Activated T-cell treated with anti-CD3 and anti-CD28 coated beads, Interleukin-2, amount 50 U/mL, for 48 hours (primary cell): ENCODE measurements at places on chromosomes 7 and 10.

DNA sequence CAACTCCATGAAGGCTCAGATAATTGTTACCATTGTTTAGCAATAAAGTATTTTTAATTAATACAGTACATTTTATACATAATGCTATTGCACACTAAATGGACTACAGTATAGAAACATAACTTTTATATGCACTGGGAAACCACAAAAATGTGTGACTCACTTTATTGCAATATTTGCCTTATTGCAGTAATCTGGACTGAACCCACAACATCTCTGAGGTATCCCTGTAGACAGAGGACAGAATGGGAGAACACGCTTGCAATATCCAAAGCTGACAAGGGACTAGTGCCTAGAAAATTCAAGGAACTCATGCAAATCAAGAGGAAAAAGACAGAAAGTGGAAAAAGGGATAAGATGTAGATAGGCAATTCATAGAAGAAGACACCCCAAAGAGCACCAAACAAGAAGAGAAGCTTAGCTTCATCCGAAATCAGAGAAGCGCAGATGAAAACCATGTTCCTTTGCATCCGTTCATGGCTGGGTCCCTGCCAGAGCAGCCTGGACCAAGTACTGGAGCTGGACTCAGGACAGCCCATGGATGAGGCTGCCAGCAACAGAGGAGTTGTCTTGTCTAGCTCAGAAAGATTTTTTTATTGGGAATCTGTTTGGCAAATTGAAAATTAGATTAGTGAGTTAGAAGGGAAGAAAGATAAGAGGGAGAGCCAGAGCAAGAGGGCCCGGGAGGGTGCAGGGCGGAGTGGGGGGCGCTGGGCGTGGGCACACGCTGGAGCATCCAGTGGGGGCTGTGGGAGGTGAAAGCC is 16.0 kb upstream of the GALNTL5 start:
- no peak for DNase-seq

- DNase-seq, result no peak
These were observed 531.7 kb downstream of the DNAJB9 start for GRCh38 chr7:109101332-109101731.

- no peak for DNase-seq
These were observed 113.6 kb downstream of the RNF32 start for GRCh38 chr7:156754201-156754600.

DNA sequence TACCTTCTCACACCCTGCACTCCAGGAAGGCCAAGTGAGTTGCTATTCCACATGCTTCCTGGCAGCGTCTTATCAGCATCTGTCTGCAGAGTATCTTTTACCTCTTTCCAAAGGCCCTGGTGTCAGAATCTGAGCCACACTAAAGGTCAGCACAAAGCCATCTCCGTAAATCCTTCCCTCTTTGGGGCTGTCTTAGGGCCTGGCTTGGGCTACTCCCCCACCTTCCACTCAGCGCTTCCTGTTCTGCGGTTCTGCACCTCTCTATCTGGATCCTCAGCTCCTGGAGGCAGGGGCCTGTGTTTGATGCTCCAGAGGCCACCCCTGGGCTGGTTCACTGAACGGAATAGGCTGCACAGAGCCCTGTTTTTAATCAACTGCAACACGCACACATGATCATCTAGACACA is 334.8 kb upstream of the GALNT17 start:
- DNase-seq, result no peak

- no peak for DNase-seq
These were observed 14.3 kb downstream of the ADAM12 start for GRCh38 chr10:126373972-126374371.

GRCh38 chr7:43078794-43079193 is 33.7 kb upstream of the HECW1 start:
- no peak for DNase-seq

DNA sequence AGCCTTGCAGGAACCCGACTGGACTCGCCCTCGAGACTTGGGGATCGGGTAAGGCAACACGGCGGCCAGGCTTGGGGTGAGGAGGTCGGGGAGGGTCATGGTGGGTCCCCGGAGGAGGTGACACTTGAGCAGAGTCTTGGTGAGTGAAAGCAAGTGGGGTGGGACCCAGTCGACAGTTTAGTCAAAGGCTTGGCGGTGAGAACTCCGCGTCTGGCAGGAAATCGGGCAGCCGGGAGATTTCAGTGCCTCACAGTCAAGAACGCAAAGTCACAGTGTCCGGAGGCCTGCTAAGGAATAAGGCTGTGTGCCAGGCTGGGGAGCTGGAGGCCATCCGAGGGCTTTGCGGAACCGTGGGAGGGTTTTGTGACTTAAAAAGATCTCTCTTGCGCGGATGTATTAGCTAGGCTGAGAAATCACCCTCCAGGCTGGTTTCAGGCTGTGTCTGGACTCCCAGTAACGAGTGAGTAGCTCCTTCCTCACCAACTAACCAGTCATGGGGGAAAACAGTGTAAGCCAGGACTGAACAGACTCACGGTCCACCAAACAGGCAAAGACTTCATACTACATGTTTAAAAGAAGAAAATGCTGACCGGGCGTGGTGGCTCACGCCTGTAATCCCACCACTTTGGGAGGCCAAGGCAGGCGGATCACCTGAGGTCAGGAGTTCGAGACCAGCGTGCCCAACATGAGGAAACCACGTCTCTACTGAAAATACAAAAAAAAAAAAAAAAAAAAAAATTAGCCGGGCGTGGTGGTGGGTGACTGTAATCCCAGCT is 613 bp downstream of the AP5Z1 start:
- DNase-seq, result no peak

DNA sequence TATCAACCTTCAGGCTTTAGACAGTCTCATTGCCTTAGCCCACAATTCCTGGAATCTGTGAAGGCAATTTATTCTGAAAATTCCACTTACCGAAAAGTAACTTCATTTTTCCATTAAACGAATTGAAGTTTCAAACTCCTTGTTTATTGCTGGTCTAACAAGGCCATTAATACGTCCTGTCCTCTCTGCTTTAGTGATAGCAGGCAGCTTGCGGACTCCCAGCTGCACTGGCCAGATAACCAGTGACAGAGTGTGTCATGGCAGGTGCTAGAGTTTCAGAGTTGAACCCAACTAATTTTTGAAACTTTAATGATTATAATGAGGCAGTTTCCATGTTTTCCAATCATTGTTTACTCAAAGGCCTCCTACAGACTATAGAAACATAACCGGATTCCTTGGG is 31.1 kb downstream of the LOXL4 start:
- DNase-seq, result no peak

DNA sequence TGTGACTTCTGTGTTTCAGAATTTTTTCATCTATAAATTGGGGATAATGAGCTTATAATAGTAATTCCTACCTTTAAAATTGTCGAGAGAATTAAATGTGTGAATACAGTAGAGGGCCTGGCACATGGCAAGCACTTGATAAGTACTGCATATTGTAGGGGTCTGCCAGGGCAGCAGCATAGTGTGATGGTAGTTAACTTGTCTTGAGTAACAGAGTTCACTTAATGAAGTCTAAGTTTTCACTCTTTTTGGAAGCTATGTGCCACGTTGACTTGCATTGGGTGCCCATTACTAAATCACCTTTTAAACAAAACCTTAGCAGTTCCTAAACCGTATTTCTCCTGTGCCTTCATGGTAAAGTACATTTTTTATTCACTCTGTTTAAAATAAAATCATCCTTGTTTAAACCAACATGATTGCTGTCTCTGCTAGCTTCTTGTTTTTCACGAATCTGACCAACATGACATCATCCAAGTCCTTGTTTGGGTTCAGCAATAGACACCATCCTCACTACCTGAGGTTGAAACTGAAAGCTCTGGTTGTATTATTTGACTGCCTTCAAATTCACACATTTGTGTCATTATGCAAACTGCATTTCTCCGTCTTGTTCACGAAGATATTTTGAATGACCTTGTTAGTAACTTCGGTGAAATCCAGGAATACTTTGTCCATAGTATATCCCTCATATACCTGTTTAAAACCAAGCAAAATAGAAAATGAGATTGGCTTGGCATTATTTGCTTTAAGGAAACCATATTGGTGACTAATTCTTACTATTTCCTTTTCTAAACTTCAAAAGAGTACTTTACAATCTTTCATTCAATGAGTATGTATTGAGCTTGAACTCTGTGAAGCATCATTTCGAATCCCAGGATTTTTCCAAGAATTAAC is 340.2 kb downstream of the SUGCT start:
- DNase-seq, result no peak

GRCh38 chr10:107589081-107589480 is 424.6 kb upstream of the SORCS1 start:
- no peak for DNase-seq

DNA sequence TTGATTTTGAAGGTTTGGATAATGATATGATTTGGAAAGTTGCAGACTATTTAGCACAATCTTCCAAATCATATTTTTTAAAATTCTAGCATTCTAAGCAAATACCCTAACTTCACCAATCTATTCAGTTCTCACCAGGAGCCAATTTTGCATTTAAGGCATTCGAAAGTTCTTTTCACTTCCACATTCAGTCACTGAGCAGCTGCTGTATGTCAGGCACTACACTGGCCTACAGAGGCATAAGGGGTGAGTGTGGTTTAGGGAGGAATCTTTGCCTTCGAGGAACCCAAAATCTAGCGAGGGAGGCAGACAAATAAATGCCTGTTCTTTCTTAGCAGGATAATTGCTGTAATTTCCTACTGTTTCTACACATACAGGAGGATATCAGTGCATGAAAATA is 10.7 kb upstream of the UCN3 start:
- DNase-seq, result no peak

- DNase-seq, result no peak
These were observed 113.7 kb upstream of the PDLIM1 start for GRCh38 chr10:95404462-95404858.

GRCh38 chr10:85578860-85579259 is 787.7 kb downstream of the GRID1 start:
- DNase-seq, result no peak

- no peak for DNase-seq
These were observed 246.6 kb downstream of the ZMYND11 start for GRCh38 chr10:381805-382204.

DNA sequence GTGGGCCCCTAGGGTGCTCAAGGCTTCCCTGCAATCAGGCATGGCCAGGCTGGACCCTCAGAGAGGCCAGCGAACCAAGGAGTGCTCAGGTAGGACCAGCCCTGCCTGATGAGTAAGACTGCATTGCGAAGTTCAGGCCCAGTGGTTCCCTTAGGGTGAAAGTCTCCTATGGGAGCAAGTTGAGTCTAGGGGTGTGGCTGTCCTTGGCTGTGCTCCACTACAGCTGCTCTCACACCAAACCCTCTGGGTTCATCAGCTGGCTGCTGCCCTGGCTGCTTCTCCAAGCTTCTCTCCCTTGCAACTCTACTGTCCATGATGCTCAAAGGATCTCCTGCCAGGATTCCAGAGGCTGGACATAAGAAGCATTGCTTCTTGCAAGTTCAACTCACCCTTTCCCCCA is 18.7 kb downstream of the FAM25A start:
- no peak for DNase-seq

GRCh38 chr7:17255926-17256325 is 42.5 kb upstream of the AHR start:
- no peak for DNase-seq

DNA sequence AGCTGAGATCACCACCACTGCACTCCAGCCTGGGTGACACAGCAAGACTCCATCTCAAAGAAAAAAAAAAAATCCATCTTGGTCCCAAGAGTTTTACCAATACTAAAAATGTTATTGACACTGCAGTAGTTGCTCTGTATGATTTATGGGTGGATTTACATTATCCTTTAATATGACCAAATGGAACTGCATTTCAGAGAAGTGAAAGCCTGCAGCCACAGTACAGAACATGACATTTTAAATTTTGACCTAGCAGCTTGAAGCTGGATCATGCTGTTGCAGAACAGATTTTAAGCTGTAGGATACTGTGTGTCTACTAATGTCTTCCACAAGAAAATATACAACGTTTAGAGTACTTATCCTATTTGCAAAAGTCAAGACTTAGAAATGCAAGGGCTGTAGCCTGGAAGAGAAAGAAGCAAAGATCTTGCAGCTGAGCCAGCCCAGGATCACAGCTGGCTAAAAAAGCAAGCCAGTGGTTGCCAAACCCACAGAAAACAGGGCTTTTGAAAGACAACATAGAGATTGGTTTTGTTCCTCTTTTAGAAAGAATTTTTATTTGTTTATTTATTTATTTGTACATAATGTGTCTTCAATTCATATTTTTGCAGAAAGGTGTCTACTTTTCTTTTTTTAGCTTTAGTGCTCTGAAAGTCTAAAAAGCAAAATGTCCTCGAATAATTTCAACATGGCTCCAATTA is 55.2 kb upstream of the WNT16 start:
- DNase-seq, result no peak

DNA sequence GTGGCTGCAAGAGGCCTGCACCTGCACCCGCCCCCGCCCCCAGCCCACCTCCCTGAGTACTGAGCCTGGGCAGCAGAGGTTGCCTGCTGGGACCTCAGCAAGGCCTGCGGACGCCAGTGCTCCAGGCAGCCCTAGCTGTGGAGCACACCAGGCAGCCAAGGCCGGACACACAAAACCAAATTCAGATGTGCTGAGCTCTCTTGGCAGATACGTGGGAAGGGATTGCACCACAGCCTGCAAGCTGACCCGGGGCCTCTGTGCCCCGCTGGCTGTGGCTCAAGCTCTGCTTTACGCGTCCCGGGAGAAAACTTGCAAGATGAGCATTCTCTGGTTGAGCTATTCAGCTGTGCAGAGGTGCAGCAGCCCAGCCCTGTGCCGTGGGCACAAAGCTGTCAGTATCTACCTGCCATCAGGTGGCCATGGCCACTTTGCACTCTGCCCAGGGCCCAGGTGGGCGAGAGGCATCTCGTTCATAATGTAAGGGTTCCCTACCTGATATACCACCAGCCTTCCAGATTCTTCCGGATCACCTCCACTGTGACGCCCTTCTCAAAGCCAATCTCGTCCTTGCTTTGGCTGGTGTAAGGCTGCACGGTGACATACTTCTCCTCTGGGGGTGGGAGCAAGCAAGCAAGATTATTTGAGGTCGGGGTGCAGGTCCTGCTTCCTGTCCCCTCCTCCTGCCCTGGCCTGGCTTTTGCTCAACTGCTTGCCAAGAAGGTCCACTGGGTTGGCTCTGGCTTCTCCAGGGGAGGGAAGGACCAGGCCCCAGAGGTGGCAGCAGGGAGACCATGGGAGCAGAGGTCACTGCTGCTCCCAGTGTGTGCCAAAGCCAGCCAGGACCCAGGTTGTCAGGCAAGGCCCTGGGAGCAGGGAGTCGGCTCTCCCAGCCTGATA is 123.4 kb downstream of the NEURL1 start:
- DNase-seq, result no peak

GRCh38 chr7:98394377-98394836 is 6.5 kb downstream of the BAIAP2L1 start:
- no peak for DNase-seq

DNA sequence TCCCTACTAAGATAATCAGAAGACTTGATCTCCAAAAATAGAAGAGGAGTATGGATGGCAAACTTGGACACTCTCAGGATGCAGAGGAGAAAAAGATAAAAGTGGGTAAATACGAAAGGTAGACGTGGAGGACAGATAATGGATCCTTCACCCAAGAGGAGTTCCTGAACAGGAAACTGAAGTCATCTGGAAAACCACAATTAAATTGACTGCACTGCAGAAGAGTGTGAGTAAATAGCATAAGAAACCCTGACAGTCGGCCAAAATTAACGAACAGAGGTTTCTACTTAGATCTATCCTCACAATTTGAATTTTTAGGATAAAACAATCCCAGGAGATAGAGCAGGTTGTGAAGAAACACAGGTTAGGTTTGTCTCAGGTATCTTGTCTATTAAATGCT is 70.5 kb downstream of the SDK1 start:
- no peak for DNase-seq

- no peak for DNase-seq
These were observed 13.0 kb downstream of the AKAP9 start for GRCh38 chr7:91953618-91954017.
